ENCODE measurements at places on chromosomes 3 and 15.

GRCh38 chr15:100663915-100664281 lies 61.5 kb downstream of the ASB7 start:
- DNase-seq, result no peak

DNA sequence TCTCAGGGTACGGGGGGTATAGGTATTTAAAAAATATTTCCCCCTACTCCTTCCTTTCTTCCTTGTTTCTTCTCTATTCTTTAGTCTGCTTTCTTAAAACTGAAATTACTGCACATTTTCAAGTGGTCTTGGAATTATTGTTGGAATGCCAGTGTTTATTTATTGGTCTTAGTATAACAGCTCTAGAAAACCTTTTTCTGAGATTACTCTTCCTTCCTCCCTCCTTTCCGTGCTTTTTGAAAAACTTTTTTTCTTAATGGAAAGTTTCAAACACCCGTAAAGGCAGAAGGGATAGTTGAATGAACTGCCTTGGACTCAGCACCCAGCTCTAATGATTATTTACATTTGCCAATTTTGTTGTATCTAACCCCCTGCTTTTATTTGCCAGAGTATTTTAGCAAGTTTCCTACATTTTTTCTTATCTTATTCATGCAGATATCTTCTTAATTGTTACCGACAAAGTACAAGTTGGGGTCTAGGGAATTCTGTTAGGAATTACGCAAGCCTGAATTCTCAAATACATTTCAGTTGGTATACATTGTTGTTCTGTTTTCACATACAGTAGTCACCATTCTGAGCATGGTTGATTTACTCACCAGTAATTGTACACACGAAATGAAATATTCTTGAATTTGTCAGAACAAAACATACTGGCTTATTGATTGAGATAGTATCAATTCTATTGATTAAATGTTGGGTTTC lies 36.2 kb downstream of the KAT2B start:
- DNase-seq, result no peak

GRCh38 chr15:20367093-20367492 lies 174.5 kb downstream of the GOLGA6L6 start:
- no peak for DNase-seq

GRCh38 chr3:212432-212831 lies 15.9 kb downstream of the CHL1 start:
- no peak for DNase-seq

- DNase-seq, result no peak
These were observed 49.8 kb upstream of the PRR23E start for GRCh38 chr3:127143172-127143571.

DNA sequence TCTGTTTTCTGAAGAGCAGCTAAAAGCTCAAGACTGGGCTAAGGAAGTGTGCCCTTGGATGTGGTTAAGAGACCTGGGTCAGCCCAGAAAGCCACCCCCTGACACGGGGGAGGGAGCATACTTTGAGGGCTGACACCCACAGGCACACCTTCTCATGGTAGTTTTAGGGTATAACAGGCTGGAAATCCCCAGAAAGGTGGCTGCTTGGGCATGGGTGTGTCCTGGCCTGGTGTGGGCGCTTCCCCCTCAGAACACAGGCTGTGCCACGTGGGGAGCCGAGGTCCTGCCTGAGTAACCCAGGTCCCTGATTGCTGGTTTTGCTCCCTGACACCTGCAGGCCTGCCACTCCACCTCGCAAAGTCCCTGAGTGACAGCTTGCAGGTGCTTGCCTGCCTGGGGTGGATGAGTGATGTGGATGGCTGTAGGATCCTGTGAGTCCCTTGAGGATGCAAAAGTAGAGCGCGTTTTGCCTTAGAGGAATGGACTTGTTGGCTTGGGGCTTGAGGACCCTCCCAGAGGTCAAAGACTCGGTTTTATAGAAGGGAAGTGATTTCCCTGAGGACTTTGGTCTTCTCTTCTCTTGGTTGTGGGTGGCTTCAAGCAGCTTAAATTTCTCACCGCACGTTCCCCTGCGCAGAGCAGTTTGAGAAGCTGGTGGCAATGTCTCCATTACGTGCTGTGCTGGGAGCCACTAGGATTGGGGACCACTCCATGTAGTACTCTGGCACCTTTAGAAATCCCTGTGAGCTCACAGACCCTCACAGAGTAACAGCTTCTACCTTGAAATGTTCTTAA lies 94.4 kb downstream of the DNASE1L3 start:
- peak; percentile 49 for DNase-seq

- DNase-seq, result no peak
These were observed 27.1 kb upstream of the TPRG1 start for GRCh38 chr3:189144645-189145044.

GRCh38 chr15:40915679-40916078 lies 13.5 kb upstream of the DLL4 start:
- DNase-seq, result no peak

GRCh38 chr3:166446291-166446690 lies 609.1 kb upstream of the BCHE start:
- DNase-seq, result no peak

DNA sequence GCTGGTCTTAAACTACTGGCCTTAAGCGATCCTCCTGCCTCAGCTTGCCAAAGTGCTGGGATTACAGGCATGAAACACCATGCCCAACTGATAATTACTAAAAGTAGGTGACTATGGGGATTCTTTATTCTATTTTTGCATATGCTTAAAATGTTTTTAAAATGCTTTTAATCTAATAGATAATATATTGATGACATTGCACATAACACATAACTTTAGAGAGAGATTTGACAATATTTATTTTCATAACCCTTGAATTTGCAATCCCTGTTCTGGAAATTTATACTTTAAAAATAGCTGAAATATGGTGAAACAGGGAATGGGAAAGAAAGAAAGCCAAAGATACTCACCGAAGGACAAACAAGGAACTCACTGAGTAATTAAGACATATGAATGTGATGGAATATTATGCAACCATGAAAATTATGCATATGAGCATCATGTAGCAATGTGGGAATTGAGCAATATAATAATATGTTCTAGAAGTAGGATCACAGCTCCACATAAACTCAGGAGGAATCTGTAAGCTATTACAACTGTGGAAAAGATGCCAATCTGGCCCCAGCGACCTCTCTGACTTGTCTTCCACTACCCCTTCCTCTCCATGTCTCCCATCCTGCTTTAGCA lies 2.0 kb downstream of the LRRC31 start:
- DNase-seq, result no peak

GRCh38 chr15:40782609-40783227 lies 12.9 kb downstream of the C15orf62 start:
- peak; percentile 83 for DNase-seq

DNA sequence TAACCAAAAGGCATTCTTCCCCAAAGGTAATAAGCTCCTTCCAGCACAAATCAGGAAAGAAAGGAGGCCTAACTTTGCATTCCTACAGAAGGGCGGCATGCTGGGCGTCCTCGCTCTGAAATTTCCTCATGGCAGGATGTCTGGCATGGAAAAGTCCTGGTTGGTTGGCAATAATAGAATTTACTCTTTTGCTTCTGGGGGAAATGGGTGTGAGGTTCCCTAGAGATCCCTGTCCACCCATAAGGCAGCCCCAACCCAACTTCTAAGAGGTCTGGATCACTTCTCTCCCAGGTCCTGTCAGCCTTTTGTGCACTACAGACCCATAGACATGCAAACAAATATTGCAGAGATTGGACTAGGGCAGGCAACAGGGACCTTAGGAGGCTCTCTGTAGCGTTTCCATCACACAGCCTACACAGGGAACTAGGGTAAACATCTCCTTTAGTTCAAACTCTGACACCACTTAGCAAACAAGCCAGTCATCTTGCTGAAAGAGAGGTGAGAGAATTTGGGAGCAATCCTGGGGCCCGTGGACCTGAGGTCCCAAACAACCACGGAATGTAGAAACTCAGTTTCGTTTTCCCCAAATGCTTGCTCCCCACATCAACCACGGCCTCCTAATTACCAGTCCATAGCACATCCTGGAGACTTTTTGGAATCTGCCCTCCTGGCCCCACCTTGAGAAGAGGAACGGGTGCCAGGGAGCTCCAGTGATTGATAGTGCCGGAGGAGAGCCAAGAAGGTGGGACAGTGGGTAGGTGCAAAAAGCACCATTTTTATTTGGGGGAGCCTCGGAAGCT lies 2.1 kb downstream of the ZIC4 start:
- DNase-seq, result no peak

DNA sequence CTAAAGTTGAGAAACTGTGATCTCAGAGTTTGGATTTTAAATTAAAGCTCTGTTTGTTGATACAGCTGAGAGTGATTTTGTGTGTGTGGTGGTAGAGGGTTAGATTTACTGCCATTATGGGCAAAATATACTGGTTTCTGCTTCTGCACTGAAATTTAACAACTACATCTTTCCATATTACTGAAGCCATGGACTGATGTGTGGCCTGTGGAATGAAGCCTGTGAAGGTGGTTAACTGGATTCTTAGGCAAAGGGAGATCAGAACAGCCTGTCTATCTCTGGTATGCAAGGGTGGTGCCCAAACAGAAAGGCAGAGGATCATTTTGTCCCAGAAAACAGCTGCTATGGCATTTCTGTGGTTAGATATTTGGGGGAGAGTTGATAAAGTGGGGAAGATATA lies 297.3 kb upstream of the THBS1 start:
- DNase-seq, result no peak

- no peak for DNase-seq
These were observed 189.2 kb downstream of the CADM2 start for GRCh38 chr3:85148036-85148435.

- DNase-seq, result no peak
These were observed 118.0 kb downstream of the GSK3B start for GRCh38 chr3:119976214-119976613.

- DNase-seq, result no peak
These were observed 337.2 kb upstream of the ZNF385D start for GRCh38 chr3:22088204-22088603.

DNA sequence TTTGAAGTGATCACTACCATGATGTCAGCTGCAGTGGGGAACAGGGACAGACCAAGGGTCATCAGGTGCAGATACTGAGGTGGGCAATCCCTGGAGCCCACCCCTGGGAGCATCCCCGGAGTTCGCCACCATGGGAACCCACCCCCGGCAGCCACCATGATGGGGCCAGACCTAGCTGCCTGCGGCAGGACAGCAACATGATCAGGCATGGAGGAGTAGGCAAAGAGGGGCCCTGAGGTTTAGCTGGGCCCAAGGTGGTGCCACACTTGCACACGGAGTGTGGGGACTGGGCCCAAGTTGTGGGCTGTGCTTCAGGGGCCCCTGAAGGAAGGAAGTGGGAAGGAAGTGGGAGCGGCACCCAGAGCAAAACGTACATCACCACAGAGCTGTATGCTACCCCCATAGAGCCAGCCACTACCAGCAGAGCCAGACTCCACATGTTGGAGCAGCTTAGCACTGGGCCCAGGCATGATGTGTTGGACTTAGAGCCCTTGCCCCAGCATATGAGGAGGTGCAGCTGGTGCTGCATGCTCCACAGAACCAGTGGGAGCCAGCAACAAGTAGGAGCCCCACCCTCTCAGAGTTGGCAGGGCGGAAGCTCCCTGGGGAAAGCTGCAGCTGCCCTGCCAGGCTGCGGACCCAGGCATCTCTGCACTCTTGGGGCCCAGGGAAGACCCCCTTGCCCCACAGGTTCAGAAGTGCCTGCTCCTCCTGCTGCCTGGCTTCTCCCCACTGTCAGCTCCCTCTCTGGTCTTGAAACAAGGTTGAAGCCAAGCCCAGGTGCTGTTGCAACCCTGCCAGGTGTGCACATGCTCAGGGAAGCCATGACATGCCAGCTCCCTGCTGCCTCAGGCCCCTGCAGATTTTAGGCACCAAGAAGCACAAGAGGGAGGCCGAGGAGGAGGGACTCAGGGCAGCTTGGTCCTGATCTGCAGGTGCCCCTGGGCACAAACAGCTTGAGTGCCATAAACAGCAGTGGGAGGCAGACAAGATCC lies 515.3 kb downstream of the ZBBX start:
- DNase-seq, result no peak

DNA sequence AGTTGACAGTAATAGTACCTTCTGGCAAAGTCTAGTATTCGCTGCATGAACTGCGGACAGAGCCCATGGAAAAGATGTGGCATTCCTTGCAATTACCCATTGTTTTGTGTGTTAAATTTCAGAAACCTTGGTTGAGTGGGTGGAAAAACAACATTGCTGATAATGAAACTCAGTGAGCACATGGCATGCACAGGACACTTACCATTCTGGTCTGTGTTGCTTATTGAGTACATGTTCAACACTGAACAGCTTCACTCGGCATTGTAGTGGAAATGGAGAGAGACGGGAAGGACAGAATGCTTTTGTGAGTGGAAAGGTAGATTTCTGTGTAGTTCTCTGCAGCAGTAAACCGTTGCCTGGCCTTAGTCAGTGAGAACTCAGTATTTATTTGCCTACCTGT lies 165.3 kb downstream of the FNDC3B start:
- DNase-seq, result no peak

DNA sequence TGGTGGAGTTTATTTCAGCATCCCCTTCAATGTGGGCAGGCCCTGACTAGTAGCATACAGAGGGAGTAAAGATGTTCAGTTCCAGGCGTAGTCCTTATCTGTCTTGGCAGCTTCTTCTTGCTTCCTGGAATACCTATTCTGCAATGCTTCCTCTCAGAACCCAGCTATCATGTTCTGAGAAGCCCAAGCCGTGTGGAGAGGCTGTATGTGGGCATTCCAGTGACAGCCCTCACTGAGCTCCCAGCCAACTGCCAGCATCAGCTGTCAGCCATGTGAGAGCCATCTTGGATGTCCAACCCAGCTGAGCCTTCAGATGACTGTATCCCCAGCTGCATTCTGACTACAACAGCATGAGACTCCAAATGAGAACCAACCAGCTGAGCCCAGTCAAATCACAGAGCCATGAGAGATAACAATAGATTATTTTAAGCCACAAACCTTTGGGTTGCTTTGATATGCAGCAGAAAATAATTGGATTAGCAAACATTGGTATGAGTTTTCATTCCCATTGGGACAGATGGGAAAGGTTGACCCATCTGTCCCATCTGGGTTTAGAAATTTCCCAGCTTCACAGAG lies 8.4 kb upstream of the CMTM7 start:
- DNase-seq, result no peak

DNA sequence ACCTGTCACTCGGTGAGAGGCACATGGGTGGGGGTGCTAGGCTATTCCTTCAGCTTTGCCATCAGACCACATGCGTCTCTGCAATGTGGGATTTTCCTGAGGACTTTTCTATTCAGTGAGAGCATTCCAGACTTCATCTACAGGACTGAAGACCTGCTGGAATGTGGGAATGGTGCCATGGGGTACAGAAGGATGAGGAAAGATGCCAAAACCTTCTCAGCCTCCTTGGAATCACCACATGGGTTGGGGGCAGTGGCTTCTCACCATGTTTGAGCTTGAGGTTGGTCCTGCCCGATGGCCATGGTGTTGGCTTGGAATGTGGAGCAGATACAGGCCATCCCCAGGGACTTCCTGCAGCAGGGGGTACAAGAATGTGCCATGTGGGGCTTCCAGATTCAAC lies 80.9 kb upstream of the KLF13 start:
- DNase-seq, result no peak

DNA sequence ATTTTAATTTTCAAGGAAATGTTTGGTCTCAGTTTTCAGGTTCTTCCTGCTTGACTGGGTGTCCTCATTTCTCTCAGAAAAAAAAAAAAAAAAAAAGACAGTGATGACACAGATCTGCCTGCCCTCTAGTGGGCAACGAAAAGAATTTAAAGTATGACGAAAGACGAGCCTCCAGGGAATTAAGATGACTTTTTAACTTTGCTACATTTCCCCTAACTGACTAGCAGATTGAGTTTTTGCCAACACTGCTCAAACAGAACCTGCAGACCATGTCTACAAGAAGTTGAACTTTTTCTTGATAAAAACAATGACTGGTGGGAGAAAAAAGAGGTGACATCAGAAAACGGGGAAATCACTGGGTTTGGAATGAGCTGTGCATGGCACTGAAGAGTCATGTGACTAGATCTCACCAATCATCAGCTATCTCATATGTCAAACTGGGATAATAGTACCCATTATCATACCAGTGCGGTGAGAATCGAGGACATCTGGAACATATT lies 40.8 kb downstream of the EOMES start:
- DNase-seq, result no peak

Data from activated naive CD8-positive, alpha-beta T cell treated with anti-CD3 and anti-CD28 coated beads, Interleukin-2, amount 10 ng/mL, durations not matched to agents 7 days and 5 days (primary cell).